ENCODE measurements at places on chromosomes 16 and 17.

GRCh38 chr16:70682239-70683145 is 3.4 kb downstream of the MTSS2 start:
- DNase-seq, result no peak

DNA sequence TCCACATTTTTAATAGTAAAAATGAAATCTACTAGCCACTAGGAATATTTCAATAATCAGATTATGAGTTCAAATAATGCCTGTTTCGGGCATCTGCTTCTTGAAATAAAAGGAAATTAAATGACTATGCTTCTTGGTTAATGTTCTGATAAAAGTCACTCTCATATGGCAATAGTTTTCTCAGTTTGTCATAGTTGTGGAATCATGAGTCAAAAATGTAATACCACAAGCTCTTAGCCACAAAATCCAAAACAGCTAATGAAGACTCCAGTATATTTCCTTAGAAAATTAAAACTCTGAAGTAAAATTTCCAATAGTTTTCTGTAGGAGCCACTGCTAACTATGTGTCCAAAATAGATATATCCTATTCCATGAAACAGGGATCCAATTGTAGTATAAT is 676.3 kb upstream of the CDH8 start:
- no peak for DNase-seq

- no peak for DNase-seq
Observed at GRCh38 chr17:62670202-62670821, 42.8 kb downstream of the MRC2 start.

DNA sequence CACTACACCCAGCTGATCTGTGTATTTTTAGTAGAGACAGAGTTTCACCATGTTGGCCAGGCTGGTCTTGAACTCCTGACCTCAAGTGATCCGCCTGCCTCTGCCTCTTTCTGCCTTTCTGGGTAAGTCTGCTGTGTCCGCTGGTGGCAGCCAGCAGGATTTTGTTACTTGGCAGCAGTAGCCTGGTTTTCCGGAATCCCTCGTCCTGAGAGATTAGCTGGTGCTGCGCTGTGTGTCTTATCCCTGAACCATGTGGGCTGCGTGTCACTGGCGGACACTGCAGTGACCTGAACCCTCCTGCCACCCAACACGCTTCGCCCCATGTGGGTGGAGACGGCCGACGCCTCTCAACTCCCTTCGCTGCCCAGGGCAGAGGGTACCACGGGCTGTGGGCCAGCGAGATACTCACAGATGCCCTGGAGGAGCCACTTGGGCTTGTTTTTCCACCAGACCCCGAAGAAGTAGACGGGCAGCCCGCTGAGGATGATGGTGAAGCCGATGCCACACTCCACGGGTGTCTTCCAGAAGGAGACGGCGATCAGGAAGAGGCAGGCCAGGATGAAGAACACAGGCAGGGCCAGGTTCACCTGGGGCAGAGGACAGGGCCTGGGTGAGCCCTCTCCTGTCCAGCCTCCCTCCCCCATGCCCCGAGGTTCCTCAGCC is 35.2 kb downstream of the SLC7A5 start:
- no peak for DNase-seq

DNA sequence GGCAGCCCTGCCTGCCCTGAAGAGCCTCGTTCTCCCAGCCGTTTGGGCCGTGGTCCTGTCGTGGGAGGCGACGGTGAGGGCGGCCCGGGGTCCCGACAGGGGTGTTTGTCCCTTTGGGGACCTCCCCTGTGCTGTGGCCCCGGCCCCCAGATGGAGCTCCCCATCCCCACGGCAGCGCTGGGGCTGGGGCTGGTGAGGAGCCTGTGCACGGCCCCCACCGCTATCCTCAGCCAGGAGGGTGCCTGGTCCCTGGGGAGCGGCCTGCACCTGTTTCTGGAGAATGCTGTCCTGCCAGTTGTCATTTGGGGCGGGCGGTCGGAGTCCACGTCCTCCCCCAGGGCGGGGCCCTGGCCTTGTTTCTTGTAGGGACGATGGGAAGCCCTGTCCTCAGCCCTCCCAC is 6.6 kb downstream of the CAPN15 start:
- no peak for DNase-seq

- no peak for DNase-seq
Observed at GRCh38 chr16:85307552-85308364, 195.5 kb upstream of the CIBAR2 start.

DNA sequence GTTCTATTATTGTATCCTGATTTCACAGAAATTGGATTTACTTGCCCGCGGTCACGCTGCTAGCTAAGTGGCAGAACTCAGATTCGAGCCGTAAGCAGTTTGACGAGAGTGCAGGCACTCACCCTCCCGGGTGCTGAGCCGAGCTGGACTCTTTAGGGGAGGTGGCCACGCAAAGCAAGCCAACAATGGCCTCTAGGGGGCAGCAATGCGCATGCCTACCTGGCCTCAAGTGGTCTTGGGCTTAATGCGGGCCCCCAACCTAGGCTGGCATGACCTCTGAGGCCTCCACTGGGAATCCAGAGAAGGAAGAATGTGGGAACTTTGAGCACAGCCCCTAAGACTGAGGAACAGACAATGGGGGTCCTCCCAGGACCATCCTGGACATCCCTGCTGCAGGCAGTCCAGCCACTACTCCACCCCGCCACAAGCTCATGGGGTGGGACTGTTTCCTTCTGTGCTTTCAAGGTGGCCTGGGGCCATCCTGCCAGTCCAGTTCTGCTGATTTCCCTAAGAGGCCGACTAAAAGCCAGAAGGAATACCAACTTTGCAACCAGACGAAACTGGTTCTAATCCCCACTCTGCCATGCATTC is 276.5 kb downstream of the XYLT1 start:
- DNase-seq, result no peak

GRCh38 chr17:75625813-75626486 is 7.3 kb upstream of the SMIM5 start:
- DNase-seq, result peak; percentile 13

DNA sequence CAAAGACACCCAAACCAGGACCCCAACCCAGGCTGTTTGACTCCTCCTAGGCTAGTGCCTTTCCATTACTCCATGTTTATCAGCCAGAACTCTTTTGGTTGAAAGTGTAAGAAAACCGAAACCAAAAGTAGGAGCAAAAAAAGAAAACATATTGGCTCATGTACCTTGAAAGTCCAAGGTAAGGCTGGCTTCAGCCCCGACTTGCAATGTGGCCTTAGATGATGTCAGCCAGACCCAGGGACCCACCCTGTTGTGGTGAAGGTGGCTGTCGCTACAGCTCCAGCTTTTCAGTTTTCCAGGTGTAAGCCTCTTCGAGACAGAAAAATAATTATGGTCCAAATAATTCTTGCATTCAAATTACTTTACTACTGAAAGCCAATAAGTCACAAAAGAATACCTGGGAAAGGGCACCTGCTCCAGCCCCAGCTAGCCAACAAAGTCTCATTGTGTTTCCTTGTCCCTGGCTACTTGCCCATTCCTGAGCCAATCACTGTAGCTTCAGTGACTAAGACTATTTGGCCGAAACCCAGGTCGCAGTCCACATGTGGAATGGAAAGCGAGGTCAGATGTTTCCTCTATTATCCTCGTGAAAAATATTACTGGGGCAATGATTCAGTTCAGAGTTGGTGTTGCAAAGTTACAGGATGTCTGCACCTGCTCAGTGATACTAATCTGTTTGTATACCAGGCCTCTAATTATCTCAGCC is 20.7 kb downstream of the DNAH9 start:
- DNase-seq, result no peak

DNA sequence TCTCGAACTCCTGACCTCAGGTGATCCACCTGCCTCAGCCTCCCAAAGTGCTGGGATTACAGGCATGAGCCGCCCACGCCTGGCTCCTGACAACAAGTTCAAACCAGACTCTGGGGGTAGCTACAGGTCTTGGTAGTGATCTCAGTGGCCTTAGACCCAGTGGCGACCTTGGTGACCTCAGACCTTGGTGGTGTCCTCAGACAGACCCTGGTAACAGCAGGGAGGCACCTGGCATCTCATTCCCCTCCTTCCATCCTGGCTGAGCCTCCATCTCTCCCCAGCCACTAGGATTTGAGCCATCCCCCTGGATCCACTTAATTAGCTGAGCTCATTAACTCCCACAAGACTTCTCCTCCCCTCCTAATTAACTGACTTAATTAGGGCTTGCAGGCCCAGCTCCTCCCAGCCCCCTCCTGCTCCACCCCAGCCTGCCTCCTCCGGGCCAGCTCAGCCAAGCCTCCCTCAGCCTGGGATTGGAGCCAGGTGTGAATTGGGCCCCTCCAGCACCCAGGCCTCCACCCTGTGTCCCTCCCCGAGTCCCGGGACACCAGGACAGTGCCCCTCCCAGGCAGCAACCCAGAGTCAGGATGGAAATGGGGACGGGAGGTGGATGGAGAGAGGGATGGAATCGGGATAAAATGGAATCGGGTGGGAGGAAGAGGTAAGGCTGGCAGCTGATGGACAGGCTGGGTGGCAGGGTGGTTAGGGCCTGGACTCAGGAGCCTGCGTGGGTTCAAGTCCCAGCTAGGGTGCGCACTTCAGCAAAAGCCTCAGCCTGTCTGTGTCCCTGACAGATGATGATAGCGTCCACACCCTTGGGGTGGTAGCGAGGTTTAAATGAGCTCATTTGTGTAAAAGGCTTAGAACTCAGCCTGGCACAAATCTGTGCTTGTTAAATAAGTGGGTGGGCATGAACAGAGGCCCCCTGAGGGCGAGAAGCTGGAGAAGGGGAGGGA is 11.2 kb upstream of the SBK1 start:
- no peak for DNase-seq

- no peak for DNase-seq
Observed at GRCh38 chr16:56915336-56916119, 16.4 kb upstream of the HERPUD1 start.

- no peak for DNase-seq
Observed at GRCh38 chr16:27840311-27841060, 223.0 kb downstream of the GSG1L start.

GRCh38 chr16:49410226-49410625 is 36.6 kb downstream of the C16orf78 start:
- no peak for DNase-seq

GRCh38 chr17:57253362-57254065 is 2.8 kb upstream of the MSI2 start:
- no peak for DNase-seq

GRCh38 chr16:68100488-68100887 is 15.3 kb downstream of the NFATC3 start:
- DNase-seq, result no peak

- no peak for DNase-seq
Observed at GRCh38 chr17:28896884-28897768, at the start of gene FLOT2. FLOT2 (minus strand) TSS chr17:28897733; CDS start chr17:28897574, 159 bp downstream.

- DNase-seq, result no peak
Observed at GRCh38 chr17:67171560-67171959, 73.4 kb downstream of the HELZ start.

- DNase-seq, result no peak
Observed at GRCh38 chr16:78310196-78310595, 210.7 kb downstream of the WWOX start.

DNA sequence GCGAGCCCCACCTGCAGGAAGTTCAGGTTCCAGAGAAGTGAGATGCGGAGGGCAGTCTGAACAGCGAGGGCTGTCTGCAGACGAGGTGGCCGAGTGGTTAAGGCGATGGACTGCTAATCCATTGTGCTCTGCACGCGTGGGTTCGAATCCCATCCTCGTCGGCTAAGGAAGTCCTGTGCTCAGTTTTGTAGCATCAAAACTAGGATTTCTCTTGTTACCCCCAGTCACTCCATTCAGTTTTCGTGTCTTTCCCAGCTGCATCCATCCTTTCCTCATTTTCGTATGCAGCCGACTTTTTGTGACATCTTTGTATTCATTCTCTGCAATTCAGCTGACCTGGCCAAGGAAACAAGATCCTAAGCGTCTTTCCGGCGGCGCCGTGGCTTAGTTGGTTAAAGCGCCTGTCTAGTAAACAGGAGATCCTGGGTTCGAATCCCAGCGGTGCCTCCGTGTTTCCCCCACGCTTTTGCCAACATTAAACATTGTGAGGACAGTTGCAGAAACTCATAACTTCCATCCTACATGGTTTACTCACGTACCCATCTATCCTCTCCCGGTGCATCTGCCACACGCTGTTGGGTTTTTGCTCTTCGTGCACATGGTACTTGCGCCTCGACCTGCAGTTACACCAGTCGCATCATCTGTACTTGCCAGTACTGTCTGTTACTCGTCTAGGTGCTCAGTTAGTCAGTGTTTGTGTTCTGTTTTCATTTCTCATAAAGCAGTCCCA is 3.0 kb downstream of the BORCS6 start:
- DNase-seq, result peak; percentile 91

DNA sequence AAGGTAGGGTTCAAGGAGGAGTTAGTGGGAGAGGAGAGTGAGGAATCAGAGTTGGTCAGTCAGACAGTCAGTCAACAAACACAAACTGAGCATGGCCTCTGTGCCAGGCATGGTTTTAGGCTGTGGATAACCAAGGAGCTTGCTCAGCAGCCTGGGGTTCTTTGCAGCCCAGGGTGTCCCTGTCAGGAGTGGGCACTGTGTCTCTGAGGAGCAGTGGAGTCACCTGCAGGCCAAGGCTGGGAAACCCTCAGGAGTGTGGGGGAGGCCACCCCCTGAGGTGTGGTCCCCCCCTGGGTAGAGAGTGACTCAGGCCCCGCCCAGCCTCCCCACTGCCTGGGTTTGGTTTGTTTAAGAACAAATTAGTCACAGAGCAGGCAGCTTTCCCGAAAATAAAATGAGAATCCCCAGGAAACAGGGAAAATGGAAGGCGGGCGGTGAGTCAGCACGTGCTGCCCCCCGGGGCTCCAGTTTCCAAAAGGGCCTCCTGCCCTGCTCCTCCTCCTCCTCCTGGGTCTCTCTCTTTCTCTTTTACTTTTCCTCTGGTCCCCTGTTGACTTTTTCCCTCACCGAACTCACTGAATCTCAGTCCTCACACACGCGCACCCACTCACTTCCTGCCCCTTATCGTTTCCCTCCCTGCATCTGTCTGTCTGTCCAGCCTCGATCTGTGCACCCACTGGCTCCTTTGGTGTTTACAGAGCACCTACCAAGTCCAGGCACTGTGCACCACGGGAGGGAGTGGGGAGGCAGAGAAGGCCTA is 44.3 kb downstream of the SOCS3 start:
- peak; percentile 60 for DNase-seq

DNA sequence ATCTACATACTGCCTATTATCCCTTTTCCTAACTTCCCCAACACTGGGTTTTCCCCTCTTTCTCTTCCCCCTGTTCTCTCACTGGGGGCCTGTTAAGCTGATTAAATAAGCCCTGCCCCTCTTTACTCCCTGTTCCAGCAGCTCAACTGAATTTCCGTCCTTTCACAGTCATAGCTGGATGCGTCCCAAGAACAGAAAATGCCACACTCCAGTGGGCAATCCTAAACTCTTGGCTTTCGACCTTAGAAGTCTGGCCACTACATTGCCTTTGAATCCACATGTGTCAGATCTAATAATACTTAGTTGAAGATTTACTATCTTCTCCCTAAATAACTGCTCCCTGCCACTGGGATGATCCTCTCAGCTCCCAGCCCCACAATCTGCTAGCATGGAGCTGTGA is 34.5 kb downstream of the KCNJ16 start:
- no peak for DNase-seq

- no peak for DNase-seq
Observed at GRCh38 chr17:49388290-49388640, 26.2 kb upstream of the ZNF652 start.

GRCh38 chr17:61047515-61047914 is 352.1 kb upstream of the TBX2 start:
- DNase-seq, result no peak

GRCh38 chr16:84054916-84055315 is 12.3 kb upstream of the SLC38A8 start:
- no peak for DNase-seq

GRCh38 chr17:32191306-32191705 is 49.0 kb downstream of the RHOT1 start:
- DNase-seq, result no peak

- DNase-seq, result no peak
Observed at GRCh38 chr17:82545071-82545462, 25.5 kb downstream of the FOXK2 start.

All from COLO829 (cell line).